ENCODE measurements at places on chromosomes 2 and 18.
A peak's percentile ranks its signal among the peaks of the same experiment; 100 is the strongest.

DNA sequence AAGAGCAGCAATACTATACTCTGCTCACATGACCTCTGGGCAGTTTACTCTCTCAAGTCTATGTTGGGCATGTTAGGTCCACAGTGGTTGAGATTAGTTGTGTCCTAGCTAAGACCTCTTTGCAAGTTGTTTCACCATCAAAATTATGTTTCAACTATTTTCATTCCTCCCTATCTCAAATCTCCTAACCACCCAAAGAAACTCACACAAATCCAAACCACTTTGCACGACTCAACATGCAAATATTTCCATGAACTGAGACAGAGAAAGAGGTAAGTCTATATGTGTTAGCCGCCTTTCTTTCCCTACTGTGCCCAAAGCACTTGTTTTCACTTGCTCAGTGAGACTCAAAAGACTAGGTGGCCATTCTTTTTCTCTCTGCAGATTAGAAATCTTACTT, 546.8 kb downstream of the TNS1 start:
- DNase-seq, result no peak

DNA sequence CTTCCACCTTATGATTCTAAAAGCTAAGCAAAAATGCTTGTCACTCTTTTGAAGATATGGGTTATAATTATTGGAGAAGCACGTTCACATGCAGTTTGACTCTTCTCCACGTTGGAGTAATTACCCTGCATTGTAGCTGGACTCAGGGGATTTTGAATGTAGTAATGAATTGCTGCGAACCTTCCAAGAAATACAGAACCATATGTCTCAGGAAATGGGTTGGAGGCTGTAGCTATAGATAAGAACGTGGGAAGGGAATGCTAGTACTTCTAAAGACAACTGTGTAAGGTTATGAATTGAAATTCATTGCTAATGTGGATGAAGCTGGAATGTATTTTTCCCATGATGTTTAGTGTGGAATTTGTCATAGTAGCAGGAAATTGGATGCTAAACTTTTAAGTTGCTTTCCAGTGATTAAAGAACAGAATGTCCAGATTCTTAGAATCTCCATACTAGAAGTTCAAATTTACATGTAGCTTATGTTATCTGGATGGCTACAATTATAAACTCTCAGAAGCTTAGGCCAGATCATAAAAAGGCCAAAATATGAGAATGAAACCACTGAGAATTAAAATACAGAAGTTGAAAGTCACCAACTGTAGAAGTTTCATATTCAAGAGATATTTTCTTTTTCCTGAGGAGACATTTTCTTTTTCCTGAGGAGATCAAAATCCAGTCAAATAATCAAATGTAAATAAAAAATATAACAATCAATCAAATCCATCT, 27.3 kb upstream of the SPOPL start:
- DNase-seq, result no peak

- no peak for DNase-seq
Measured at GRCh38 chr2:70826696-70827350, 6.4 kb upstream of the CLEC4F start.

- DNase-seq, result no peak
Measured at GRCh38 chr2:177448031-177448430, 55.5 kb downstream of the AGPS start.

- DNase-seq, result no peak
Measured at GRCh38 chr18:69414184-69414583, 13.5 kb downstream of the DOK6 start.

- peak; percentile 65 for DNase-seq
Measured at GRCh38 chr2:174117951-174118930, 130.1 kb downstream of the OLA1 start.

DNA sequence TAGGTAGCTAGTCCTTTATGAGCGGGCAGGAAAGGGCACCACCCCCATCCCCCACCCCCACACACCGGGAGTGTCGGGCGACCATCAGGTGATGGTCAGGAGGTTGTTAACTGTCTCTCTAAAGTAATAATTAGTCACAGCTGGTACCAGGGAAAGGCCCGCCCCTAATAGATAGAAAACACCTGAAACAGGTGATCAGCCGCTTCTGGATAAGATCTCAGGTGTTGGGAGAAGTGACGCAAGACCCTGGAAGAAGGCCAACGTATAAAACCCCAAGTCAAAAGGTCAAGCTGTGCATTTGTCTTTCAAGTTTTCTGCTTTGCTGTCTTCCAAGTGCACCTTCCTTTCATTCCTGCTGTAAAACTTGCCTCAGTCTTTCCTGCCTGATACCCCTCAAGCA, 59.6 kb upstream of the LINC00305 start:
- no peak for DNase-seq

- no peak for DNase-seq
Measured at GRCh38 chr18:11883153-11883552, 25.0 kb downstream of the MPPE1 start.

DNA sequence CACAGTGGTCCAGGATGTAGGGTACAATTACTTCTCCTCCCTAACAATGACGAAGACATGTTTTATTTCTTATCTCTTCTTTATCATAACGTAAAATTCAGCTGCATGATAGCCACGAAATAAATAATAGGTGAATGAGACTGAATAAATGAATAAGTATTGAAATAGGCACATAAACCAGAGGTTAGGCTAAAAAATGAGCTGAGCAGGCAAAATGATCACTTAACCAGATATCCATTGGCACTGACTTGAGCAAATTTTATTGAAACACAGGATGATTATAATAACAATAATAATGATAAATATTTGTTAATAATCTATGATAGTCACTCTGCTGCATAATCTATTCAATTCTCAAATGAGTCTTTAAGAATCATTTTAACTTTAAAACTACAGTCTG, 506.9 kb upstream of the ZNF804A start:
- no peak for DNase-seq

GRCh38 chr2:145984580-145984979, 1464.7 kb upstream of the ZEB2 start:
- no peak for DNase-seq

DNA sequence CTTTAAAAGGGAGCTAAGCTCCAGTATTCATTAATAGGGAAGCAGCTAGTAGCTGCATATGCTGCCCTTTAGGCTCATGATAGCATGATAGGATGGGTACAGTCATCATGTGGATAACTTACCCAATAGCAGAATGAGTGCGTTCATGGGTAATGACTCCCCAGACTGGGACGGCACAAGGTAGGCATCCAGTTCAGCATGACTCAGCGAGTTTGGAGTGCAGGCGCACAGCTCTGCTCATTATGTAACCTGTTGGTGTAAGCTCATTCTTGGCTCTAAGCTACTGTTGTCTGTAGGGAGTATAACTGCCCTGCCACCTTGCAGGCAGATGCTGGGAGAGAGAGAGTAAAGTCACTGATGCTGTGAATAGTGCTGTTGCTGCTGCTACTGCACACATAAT, 209.2 kb upstream of the SYT4 start:
- no peak for DNase-seq

- DNase-seq, result no peak
Measured at GRCh38 chr2:36394804-36395203, 39.2 kb downstream of the CRIM1 start.

GRCh38 chr18:9094307-9095226, 7.9 kb upstream of the NDUFV2 start:
- peak; percentile 59 for DNase-seq

DNA sequence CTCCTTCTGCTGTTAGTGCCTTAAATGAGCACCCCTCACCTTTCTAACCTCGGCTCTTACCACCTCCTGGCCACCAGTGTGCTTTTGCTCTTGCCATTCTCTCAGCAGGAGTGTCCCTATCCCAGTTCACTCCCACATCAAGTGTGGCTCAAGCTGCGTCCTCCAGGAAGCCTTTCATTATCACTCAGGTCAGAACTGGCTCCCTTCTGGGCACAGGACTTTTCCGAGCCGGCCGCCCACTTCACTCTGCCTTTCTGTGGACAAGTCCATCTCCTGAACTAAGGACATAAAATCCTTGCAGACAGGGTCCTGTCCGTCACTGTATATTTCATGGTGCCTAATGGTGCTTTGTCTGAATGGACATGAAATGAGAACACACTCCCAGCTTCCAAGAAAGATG, 15.6 kb downstream of the TMEM127 start:
- no peak for DNase-seq

DNA sequence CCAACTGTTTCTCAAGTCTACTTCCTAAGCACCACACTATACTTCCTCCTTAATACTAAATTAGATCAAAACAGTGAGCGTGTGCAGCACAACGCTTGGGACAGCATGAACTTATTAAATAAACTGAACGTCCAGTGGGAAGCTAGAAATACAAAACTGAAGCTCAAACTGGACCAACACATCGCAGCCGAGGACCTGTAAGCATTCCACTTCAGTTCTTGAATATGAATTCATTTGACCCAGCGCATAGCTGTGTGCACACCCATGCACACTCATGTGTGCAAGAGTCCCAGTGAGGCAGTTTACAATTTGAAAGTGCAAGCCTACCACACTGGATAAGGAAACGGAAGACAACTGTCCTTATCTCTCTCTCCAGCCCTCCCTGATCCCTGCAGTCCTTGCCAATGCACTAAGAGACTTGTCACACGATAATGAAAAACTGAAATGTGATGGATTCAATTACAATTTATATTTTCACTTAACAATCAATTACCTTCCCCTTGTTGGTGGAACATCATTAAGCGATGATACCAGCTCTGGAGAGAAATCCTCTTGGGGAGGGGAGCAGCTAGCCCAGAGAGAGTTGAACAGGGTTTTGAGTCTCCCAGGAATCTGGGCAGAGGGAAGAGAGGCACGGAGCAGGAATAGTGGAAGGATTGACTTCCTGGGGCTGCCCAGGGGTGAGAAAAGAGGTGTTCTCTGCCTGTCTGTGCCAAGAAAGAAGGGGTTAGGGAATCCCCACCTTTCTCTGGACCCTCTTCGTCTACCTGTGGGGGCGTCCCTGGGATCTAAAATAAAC, 186.5 kb upstream of the KLHL29 start:
- DNase-seq, result no peak

DNA sequence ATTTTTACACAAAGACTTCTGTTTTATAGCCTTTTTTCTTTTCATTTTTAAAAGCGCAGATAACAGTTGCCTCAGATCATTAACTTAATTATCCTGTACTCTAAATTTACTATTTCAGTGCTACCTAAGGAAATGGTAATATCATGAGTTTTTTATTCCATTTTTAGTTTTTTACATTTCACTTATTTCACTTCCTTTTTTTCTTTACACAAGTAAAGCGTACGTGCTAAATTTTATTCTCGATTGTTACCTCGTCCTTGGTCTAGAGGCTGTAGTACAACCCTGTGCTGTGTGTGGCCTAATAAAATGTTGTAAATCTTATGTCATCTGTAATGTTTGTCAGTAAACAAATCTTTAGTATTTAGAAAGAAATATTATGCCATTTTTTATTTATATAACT, 49.2 kb downstream of the CRIM1 start:
- no peak for DNase-seq

DNA sequence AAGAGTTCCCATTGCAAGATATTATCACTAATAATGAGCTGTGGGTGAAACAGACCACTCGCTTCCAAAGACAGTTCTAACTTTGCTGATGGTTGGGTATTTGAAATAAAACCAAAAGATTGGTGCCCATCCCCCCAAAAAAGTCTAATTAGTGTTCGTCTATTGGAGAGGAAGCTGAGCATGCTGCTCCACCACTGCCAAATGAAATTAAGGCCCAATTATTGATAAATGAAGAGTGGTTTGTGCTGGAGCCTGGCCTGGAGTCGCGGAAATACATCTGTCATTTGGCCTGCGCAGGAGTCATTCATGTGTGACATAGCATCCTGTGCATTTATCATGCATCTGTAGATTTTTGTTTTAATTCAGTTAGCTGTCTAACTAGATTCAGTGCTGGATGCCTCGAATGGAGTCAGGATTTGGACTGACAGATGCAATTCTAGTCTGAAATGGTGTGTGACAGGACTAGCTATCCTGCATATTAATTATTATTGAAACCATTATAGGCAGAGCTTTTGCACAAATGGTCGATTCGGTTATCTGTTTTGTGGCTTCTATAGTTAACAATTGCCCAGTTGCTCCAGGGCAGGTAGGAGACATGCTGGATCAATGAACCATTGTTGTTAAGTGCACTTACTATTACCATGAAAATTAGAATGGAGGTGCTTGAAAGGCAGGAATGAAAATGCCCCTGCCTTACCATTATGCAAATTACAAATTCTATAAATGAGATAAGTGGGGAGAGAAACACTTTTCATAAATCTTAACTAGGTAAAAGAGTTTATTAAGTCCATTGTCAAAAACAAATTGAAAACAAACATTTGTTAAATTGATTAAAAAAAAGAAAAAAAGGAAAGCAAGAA, 450.4 kb upstream of the TCF4 start:
- DNase-seq, result no peak

DNA sequence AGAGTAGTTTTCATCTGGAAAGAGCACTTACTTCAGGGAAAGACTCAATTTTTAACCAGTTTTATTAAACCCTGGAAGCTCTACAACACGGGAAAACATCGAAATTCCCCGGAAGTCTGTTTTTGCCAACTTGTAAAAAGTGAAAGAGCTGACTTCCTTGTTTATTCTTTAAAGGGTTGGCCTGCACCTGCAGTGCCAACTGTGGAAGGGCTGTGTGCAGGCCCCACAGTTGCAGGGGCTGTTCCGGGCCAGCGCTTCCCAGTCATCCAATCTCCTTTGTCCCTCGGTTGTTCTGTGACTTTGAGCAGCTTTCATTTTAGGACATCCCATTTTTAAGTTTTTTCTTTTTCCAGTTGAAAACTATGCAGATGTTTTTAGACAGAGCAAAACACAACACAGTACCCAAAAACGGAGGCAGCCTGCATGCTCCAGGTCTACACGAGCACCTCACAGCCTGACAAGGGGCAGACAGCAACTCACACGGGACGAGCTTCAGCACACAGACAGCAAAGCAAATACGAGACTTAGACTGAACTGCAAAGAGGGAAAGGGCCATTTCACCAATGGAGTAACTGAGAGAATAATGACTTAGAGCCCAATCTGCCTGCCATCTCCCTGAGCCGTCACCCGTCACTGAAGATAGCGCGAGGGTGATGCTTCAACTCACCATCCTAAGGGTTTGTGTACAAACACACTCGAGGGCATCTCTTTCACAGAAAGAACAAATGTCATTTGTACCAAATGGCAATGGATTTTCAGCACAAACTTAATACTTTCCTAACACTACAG, 70.6 kb downstream of the EMILIN2 start:
- DNase-seq, result no peak

- DNase-seq, result no peak
Measured at GRCh38 chr2:190950566-190950991, 63.4 kb downstream of the STAT1 start.

GRCh38 chr2:239826376-239826775, 198.8 kb downstream of the NDUFA10 start:
- DNase-seq, result no peak

GRCh38 chr2:170123593-170123992, 54.4 kb upstream of the MYO3B start:
- no peak for DNase-seq

DNA sequence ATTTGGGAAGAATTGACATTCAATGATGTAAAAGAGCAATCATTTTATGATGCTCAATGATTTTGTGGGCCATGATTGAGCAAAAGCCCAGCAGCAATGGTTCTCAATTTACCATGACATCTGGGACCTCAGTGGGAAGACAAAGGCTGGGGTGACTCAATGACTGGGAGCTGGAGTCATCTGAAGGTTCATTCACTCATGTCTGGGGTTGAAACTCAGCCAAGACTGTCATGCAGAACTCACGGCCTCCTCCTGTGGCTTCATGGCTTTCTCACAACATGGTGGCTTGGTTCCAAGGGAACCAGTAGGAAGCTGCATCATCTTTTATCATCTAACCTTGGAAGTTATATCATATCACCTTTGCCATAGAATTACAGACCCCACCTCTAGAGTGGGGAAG, 45.1 kb upstream of the CD226 start:
- DNase-seq, result no peak
